ENCODE measurements at places on chromosomes 3 and 15.

DNA sequence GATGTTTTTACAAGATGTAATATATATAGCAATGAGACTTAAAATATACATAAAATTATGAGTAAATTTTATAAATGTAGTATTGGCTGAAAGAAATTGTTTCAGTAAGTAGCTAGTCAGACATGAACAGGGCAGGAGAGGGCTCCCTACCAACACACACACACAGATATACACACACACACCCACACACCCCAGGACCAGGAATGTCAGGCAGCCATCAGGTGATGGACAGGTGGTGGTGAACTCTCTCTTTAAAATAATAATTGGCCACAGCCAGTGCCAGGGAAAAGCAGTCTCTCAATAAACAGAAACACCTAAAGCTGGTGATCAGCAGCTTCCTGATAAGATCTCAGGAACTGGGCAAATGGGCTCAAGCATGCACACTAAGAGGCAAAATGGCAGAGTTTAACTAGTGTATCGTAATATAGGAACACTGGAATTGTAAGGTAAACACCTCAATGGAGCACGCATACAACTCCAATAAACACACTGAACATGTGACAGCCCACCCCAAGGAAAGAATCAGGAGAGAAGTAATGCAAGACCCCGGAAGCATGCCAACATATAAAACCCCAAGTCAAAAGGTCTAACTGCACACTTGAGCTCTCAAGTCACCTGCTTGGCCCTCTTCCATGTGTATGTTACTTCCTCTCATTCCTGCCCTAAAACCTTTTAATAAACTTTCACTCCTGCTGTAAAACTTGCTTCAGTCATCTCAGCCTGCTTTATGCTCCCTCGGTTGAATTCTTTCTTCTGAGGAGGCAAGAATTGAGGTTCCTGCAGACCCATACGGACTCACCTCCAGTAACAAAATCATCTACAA is 1034.1 kb upstream of the SEMA6D start:
- no peak overlapping the region for H3K4me3 ChIP-seq
- no peaks in the 10 kb centered on the region for H3K36me3 ChIP-seq
- H3K27me3 ChIP-seq: no peaks in the 10 kb centered on the region
- no peak overlapping the region for H3K27ac ChIP-seq

DNA sequence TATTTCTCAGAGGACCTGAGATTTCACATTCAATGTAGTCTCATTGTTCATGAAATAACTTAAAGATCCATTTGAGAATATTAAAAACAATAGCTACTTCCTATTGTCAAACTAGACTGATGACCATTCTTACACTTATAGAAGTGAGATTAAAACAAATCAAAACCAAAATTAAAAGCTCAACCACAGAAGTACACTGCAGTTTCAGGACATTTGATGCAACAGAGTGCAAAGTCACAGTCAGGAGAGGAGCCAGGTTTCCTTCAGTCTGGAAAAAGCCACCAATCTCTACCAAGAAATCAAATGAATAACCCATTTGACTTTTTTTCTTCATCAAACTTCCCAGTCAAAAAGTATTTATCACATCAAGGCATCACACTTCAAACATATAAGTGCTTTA is 5.5 kb downstream of the CCPG1 start:
- H3K4me1 ChIP-seq: no peaks in the 10 kb centered on the region
- no peak for DNase-seq
- no peaks in the 10 kb centered on the region for H3K36me3 ChIP-seq
- no peak overlapping the region for H3K4me3 ChIP-seq

DNA sequence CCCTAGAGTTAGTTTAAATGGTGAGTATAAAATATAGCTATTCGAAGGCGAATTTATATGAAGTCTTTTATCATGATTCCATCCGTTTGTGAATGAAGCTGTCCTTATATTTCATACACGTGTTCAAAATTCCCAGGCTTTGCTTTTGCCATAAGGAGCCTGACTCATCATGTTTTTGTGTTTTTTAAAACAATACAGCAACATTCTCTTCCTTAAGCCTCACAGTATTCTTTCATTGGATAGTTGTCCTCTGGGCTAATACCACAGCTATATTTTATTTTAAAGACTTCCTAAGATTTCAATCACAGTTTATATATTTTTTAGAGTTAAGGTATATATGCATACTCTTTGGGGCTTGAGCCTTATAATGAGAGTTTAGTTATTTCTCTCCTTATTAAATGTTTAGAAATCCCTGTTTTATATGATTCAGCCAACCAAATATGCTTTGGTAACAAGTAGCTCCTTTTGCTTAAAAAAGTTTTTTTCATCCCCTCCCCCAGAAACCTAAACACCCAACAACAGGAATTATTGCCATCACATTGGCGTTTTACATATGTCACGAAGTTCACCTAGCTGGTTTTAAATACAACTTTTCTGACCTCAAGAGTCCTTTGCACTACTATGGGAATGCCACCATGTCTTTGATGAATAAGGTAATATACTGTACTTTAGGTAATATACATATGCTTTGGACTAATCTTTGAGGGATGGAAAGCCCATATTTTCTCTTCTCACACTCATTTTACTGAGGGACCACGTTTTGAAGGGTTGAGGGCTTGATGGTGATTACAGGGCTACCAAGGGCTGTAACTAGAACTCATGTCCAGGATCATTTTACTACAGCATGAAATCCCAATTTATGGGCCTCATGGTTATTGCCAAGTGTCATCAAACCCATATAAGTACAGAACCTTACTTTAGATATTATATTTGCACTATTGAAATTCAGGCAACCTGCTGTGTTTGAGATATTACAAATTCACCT is 28.5 kb downstream of the ST3GAL6 start:
- no peaks in the 10 kb centered on the region for H3K27me3 ChIP-seq
- no peak overlapping the region for H3K4me3 ChIP-seq
- H3K4me1 ChIP-seq: no peaks in the 10 kb centered on the region
- H3K36me3 ChIP-seq: no peaks in the 10 kb centered on the region
- H3K27ac ChIP-seq: no peak overlapping the region
- DNase-seq: no peak

DNA sequence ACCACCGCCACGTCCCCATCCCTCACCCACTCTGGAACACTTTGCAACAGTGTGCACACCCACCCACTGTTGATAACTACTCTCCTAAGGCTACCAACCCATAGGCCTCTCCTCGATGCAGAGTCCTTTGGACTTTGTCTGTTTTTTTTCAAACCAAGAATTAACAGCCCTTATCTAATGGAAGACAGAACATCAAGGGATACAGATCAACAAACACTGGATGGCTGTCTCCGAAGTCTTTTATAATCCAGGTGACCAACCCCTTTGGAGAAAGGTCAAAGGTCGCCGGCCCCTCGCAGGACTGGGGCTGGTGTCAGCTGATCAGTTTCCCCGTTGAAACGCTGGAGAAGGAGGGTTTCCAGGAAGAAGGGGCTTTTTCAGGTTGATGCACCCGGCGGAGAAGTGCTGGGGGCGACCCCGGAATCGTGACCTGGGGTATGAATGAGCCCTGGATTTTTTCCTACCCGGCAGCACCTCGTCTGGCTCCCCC is 532 bp downstream of the B4GALT4 start:
- no peaks in the 10 kb centered on the region for H3K27me3 ChIP-seq
- no peaks in the 10 kb centered on the region for H3K4me1 ChIP-seq
- no peaks in the 10 kb centered on the region for H3K36me3 ChIP-seq
- peak overlapping the region; percentile 83 for H3K4me3 ChIP-seq
- DNase-seq: no peak
- peak overlapping the region; percentile 97 for H3K27ac ChIP-seq

DNA sequence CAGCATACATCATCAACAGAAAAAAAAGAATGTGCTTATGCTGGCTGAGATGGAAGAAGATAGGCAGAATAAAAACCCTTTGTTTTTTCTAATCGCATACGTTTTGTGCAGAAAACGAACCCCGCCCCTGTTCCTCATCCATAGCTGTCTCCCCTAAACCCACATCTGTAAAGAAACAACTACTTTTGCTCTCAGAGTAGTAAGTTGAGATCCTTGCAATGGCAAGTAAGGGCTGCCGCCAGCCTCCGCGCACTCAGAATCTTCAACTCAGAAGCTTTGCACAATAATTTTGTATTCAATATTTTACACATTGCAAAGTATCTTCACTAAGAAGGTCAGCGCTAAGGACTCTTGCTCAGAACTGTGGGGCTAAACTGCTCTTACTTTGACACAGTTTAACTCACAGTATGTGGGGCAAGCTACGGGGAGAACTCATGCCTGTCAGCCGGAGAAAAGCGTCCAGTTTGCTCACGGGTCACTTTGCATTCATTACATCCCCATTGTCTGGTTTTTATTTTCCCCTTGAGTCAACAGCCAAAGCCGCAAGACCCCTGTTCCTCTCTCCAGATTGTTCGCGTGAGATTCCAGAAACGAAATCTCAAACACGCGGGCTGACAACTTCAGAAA is 1.0 kb downstream of the LYSMD4 start:
- no peaks in the 10 kb centered on the region for H3K36me3 ChIP-seq
- H3K4me1 ChIP-seq: peaks cover 5% of the 10 kb centered on the region
- DNase-seq: no peak
- peak overlapping the region; percentile 93 for H3K27ac ChIP-seq
- peak overlapping the region; percentile 98 for H3K4me3 ChIP-seq

GRCh38 chr15:63489352-63489751 is 15.0 kb upstream of the USP3 start:
- no peaks in the 10 kb centered on the region for H3K4me1 ChIP-seq
- no peaks in the 10 kb centered on the region for H3K36me3 ChIP-seq
- H3K27me3 ChIP-seq: no peaks in the 10 kb centered on the region
- H3K27ac ChIP-seq: no peak overlapping the region
